T47D (cell line): ENCODE measurements at places on chromosomes 11 and 22.

GRCh38 chr11:209275-210121 lies 2.0 kb downstream of the RIC8A start:
- DNase-seq: no peak

DNA sequence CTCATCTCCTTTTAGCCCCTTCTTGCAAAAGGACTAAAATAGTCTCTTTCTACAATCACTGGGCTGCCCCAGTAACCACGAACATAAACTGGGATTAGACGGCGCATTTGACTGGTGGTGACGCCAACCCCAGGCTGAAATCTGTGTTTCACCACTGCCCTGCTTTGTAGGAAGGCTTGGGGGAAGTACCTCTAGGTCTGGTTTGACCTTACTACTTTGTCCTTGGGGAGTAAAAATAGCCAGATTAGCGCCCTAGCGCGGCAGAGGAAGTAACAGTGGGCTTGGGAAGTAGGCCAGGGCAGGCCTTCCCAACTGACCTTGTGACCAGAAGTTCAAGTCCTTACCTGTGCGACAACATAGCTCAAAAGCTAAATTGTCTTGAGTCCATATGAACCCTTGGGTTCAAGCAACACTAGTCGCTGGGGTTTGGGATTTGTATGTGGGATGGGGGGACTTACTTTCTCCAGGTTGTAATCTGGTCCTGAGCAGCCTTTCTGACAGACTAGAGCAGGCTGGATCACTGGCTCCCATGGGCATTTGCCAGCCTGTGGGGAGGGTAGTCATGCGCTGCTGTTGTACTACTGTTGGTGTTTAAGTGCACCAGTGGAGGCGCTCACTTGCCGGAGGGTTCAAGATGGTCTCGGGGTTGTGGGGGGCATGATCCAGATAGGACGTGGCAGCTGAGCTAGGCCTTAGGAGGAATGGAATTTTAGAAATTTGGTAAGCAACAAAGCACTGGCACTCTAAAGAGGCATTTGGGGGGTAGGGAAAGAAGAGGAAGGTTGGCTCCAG lies 953 bp upstream of the PACS1 start:
- DNase-seq: no peak

GRCh38 chr11:118996926-118997626 lies 862 bp upstream of the CENATAC start:
- no peak for DNase-seq

DNA sequence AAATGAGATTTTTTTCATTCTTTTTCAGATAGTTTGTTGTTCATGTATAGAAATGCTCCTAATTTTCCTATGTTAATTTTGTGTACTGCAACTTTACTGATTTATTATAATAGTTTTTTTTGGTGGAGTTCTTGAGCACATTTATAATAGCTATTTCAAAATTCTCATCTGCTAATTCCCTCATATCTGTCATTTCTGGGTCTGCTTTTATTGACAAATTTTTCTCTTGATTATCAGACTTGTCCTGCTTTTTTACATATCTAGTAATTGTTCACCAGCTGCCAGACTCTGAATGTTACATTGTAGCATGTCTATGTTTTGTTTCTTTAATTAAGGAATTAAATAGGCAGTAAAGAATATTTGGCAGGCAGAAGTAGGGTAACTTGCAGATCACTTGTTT lies 60.9 kb upstream of the PARVA start:
- no peak for DNase-seq

DNA sequence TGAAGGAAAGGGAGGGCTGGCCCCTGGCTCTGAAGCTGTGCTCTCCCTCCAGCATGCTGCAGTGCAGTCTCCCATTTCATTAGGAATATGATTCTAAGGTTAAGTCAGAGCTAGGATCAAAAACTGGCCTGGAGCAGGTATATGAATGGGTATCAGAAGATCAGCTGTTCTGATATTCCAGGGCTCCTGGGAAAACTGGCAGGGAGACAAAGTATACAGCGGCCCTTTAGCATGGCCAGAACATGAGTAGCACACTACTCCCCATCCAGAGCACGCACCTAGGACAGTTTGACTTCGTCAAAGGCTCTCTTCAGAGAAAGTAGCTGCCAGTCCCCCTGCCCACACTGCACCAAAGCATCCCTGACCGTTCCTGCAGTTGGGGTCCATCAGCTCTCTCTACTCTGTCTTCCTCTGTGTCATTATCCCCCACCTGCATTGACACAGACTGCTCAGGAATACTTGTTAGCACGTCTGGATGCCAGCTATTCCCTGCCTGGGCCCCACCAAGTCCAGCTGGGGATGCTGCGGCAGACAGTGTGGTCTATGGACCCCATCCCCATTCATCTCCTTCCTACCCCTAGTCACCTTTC lies 4.0 kb upstream of the FCHSD2 start:
- DNase-seq: no peak

DNA sequence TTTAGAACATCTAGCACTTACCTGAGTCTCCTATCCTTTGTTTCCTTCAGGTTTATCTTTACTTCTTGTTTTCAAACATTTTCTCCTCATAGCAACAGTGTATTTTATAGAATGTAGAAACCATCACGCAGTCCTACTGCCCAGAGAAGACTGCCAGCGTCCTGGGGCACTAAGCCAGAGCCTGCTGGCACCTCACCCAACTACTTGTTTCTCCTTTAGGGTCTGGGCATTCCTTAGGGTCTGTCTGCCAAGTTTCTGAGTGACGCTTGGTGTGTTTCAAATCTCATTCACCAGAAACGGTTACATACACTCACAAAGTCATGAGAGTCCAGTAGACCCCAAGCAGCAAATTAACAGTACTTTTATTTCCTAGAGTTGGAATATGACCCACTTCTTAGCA lies 49.6 kb upstream of the SLC25A1 start:
- DNase-seq: no peak

DNA sequence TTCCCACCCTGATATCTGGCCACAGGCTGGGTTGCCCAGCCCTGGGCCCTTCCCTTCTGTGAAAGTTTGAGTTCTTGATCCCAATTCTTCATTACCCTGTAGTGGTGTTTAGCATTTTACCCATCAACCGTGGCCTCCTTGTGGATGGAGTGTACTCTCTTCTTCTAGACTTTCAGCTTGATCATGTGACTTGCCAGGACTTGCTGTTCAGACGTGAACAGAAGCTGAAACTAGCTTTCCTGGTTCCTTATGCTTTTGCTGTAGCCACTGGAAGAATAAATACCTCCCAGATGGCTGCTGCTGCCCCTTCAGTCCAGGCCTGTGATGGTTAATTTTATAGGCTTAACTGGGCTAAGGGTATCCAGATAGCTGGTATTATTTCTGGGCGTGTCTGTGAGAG lies 32.7 kb upstream of the DAGLA start:
- peak; percentile 27 for DNase-seq

GRCh38 chr22:41908411-41909309 lies 6.2 kb downstream of the SHISA8 start:
- no peak for DNase-seq

DNA sequence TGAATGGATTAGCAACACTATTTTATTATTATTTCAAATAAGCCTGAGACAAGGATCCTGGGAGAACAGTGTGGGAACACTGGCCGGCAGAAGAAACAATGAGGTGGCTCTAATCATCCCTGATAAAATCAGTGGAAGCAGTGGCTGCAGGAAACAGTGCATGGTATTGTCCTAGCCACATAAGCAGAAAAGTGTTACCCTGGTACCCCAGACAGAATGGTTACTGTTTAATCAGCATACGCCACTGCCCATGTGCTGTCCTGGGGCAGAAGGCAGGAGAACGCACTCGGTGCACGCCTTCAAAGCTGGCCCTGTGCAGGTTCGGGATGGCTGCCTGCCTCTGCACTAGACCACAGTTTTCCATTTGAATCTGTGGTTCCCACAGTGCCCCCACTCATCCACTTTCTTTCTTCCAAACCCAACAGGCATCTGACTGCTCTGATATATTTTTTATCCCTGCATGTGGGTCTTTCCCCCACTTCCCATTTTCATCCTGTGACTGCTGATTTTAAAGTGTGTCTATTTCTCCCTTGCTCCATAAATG lies 25.7 kb downstream of the OPCML start:
- DNase-seq: no peak

DNA sequence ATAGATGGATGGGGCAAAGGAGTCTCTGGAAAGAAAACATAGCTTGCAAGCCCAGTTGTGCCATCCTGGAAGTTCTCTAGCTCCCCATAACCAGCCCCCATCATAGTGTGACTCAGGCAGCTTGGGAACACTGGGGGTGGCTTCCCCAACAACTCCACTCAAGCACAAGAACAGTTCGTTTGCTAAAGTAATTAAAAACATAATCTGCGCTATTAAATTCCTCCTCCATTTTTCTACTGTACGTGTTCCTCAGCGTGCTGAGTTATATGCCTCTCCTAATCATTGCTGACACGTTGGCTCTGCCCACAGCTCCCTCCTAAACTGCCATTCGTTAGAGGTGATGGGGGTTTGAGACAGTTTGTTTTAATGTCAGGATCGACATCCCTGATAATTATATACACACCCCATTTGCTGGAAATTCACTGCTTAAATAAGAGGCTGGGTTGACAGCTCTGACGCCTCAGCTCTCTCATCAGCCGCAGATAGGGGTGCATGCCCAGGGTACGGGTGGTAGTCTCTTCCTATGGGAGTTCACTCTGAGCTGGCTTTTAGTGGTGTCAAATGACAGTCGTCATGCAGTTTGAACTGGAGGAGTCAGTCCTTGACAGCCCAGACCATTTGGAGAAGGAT lies 59.5 kb upstream of the SEZ6L start:
- no peak for DNase-seq

GRCh38 chr11:29343465-29344333 lies 673.1 kb downstream of the KCNA4 start:
- peak; percentile 79 for DNase-seq

DNA sequence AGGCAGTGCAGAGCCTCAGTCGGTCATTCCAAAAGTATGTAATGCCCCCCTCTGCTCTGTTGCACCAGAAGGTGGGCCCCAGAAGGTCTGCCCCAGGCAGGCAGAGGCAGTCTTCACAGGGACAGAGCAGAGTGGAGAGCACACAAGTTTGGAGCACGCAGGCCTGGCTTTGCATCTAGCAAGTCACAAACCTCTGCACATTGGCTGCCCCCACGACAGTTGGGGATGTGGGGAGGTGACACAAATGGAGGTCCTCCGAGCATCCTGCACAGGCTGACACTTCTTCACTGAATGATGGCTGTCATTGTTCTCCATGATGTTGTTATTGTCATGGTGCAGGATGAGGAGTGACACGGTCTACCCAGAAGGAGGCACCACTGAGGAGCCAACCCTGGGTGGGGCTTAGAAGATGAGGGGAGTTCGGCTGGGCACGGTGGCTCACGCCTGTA lies 11.9 kb downstream of the TOM1 start:
- no peak for DNase-seq

- DNase-seq: no peak
Observed at GRCh38 chr11:85628771-85629341, 463 bp downstream of the TMEM126B start.

GRCh38 chr11:37712251-37712650 lies 1114.2 kb upstream of the RAG2 start:
- no peak for DNase-seq
